ENCODE measurements at places on chromosomes 7 and 10. TPM values are rescaled to one million over a fixed set of nuclear protein-coding genes. Genes with fewer than 3 reads are reported as not detected.

The CCL24 gene
- total RNA-seq, result not detected

The PTPN12 gene
- 29.9 TPM for total RNA-seq

The ANKRD1 gene
- total RNA-seq, result 2.2 TPM

The MOGAT3 gene
- total RNA-seq, result not detected

The MYL10 gene
- total RNA-seq, result not detected

The PHKG1 gene
- total RNA-seq, result 9.4 TPM

The NODAL gene
- total RNA-seq, result not detected

The FXYD4 gene
- total RNA-seq, result not detected

The TBC1D12 gene
- 16.1 TPM for total RNA-seq

The TRPV5 gene
- total RNA-seq, result not detected

The ZNF467 gene
- total RNA-seq, result 0.26 TPM

The CPXM2 gene
- total RNA-seq, result 99.2 TPM

The HMX3 gene
- not detected for total RNA-seq

The CLCN1 gene
- not detected for total RNA-seq

The ZNF804B gene
- total RNA-seq, result not detected

The ANK3 gene
- total RNA-seq, result 464 TPM

The SAMD8 gene
- total RNA-seq, result 38.2 TPM

The CFAP70 gene
- total RNA-seq, result 1.6 TPM

The CPA4 gene
- 0.92 TPM for total RNA-seq

The RBP3 gene
- total RNA-seq, result not detected

The FAM171A1 gene
- total RNA-seq, result 15.4 TPM

The ZNF736 gene
- total RNA-seq, result 9.5 TPM

The ARHGEF35 gene
- 3.0 TPM for total RNA-seq

The SND1 gene
- 160 TPM for total RNA-seq

The ZPBP gene
- not detected for total RNA-seq

The CREB3L2 gene
- 41.2 TPM for total RNA-seq

The CALML3 gene
- not detected for total RNA-seq

The CPA1 gene
- total RNA-seq, result not detected

The PTPRZ1 gene
- total RNA-seq, result not detected

The PTF1A gene
- total RNA-seq, result not detected

The SORBS1 gene
- 1.5 TPM for total RNA-seq

The OR9A2 gene
- not detected for total RNA-seq

The DKK1 gene
- total RNA-seq, result 103 TPM

The VSTM4 gene
- 5.2 TPM for total RNA-seq

The HOXA5 gene
- total RNA-seq, result not detected

The C10orf62 gene
- total RNA-seq, result 0.13 TPM

The ZNF239 gene
- total RNA-seq, result 3.4 TPM

The ANXA8L1 gene
- total RNA-seq, result not detected

All from aortic smooth muscle cell (primary cell).